WTC11 (cell line): ENCODE measurements at places on chromosomes 5 and 9.

GRCh38 chr9:2560180-2560579 is 61.4 kb upstream of the VLDLR start:
- no peak for DNase-seq

- DNase-seq: no peak
Measured at GRCh38 chr5:54764102-54765090, 221.0 kb downstream of the ESM1 start.

- DNase-seq: peak; percentile 51
Measured at GRCh38 chr9:31519011-31519410, 865.4 kb upstream of the ACO1 start.

- peak; percentile 78 for DNase-seq
Measured at GRCh38 chr5:141182248-141182647, at the start of gene PCDHB16. Gene PCDHB16 (plus strand): TSS chr5:141182387. CDS start chr5:141182560, 173 bp downstream.

GRCh38 chr5:125455041-125455440 is 708.6 kb upstream of the ZNF608 start:
- no peak for DNase-seq

- DNase-seq: no peak
Measured at GRCh38 chr9:11973011-11973410, 720.2 kb upstream of the TYRP1 start.

- DNase-seq: no peak
Measured at GRCh38 chr9:76022317-76022716, 131.8 kb downstream of the PCSK5 start.

DNA sequence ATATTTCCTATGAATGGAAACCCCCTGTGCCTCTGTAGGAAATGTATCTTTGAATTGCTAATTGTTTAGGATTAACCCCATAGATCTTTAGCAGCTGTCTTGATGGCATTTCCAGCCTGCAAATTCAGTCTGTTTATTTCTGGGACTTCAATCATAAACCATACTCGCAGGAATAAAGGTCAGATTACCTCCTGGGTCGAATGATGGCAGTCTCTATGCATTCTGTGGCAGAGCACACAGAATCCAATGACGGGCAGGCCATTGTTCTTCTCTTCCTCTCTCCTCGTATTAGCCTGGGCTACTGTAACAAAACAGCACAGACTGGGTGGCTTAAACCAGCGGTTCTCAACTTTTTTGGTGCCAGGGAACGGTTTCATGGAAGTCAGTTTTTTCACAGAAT is 199.9 kb downstream of the PCSK5 start:
- DNase-seq: no peak

DNA sequence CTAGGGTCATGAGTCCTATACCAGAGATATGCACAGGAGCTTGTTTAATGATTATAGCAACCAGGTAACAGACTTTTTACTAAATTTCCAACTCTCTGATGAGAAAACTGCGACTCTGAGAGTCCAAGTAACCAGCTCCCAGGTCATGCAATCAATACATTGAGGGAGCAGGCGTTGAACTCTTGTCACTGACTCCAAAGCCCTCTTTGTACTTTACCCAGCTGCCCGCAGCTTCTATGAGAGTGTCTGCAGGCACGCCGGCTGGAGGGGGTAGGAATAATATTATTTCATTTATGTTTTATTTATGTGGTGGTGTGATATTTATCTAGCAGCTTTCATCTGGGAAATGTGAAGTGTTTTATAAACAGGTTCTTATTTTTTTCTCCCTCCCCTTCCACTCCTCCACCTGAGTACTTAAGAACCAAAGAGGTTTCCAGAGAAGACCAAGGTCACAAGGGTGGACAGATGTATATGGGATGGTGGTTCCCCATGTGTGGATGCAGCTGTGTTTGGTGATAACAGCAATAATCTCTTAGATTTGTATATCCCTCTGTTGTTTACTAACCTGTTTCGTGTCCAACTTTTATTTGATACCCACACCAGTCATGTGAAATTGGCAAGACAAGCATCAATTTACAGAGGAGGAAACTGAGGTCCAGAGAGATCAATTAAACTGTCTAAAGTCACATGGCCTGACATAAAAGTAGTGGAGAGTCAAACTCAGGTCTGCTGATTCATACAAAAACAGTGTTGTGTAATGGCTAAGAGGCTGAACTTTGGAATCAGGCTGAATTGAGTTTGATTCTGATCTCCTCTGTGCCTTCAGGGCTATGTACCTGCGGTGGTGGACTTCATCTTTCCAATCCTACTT is 140.2 kb upstream of the TRIM32 start:
- no peak for DNase-seq

- DNase-seq: no peak
Measured at GRCh38 chr5:6631441-6631840, 1.4 kb downstream of the NSUN2 start.

DNA sequence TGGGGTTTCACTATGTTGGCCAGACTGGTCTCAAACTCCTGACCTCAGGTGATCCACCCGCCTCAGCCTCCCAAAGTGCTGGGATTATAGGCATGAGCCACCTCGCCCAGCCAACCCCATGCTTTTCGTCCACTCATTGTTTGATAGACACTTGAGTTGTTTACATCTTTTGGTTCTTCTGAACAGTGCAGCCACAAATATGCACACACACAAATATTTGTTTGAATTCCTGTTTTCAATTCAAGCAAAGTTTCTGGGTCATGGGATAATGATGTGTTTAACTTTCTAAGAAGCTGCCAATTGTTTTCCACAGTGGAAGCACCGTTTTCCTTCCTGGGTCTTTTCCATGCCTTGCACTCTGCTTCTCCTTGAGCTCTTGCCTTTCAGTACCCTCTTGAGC is 6.8 kb upstream of the PAEP start:
- no peak for DNase-seq

DNA sequence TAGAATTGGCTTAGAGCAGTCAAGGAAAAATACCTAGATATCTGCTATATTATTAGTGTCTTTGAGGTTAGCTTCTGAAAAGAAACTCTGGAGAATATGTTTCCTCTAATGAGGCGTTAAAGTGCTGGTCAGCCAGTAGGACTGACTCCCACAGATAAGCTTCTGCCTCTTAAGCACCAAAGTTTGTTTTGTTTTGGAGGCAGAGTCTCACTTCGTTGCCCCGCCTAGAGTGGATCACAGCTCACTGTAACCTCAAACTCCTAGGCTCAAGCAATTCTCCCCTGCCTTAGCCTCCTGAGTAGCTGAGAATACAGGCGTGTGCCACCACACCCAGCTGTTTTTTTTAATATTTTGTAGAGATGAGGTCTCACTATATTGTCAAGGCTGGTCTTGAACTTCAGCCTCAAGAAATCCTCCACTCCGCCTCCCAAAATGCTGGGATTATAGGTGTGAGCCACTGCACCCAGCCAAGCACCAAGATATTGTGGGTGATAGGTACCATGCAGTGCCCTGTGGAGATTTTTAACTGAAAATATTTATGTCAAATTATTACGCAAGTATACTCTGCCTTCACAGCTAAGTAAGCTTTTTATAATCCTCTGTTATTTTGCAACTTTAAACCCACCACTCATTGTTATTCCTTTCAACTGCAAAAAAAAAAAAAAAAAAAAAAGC is 24.7 kb upstream of the TMEM171 start:
- no peak for DNase-seq

DNA sequence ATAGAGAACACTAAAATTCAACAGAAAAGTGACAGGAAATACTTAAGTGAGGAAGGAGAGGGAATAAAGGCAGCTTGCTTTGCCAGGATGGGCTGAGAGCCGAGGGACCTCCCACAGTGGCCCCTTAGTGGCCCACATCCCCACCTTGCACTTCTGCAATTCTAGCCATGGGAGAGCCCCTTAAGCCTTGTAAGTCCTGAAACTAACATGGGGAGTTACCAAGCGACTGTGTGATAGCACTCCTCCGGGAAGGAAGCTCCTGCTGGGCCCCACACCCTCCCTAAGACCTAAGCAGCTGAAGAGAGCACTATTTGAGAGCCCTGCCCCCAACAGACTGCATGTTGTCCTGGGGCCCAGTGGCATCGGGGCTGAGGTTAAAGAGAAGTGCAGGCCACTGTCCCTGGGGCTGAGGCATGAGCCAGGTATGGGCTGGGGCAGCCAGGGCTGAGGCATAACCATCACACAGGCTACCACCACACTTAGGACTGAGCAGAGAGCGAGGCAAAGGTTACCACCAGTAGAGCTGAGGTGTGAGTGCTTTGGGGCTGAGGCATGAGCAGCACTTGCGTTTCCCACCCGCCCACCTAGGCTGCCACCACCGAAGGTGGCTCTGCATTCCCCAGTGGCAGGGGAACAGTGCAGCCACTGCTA is 301.8 kb upstream of the TRPC7 start:
- no peak for DNase-seq

DNA sequence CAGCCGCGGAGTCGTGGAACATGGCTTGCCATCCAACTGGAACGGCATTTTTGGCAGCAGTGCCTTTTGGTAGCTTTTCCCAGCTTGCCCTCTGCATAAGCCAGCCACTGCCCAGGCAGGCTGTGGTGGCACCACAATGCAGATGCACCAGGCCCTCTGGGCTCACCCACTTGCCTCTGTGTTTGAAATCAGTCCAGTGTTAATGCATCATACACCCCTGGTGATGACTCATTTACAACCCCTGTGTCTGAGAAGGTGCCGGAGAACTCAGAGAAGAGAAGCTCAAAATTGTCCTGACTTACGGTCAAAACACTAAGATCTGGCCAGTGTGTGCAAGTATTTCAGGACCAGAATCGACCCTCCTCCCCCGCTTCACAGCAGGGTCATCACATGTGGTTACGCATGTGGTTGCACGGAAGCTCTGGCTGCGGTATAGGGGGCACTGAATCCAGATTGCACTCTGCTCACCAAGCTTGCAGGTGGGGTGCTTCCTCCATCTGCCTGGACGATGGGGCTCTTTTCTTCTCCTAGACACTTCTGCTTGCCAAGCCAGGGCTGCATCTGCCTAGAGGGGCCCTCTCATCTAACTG is 66.5 kb upstream of the SMIM15 start:
- DNase-seq: no peak

GRCh38 chr9:38434853-38435252 is 10.6 kb upstream of the IGFBPL1 start:
- no peak for DNase-seq

DNA sequence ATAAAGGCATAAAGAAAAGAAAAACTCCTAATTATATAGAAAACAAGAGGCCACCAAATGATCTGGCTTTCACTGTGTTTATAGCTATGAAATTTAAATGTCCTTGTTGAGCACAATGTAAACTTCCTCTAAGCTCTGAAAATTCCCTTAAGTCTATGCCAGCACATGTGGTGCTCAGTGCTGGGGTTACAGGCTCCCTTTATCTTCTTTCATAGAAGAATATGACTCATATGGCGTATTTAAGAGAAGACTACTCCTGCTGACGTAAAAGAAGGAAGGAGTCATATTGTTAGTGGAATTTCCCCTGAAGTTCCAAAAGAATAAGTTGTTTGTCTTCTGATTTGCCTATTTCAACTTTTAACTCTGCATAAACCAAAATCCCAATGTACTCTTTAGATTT is 30.4 kb downstream of the RNF145 start:
- no peak for DNase-seq

DNA sequence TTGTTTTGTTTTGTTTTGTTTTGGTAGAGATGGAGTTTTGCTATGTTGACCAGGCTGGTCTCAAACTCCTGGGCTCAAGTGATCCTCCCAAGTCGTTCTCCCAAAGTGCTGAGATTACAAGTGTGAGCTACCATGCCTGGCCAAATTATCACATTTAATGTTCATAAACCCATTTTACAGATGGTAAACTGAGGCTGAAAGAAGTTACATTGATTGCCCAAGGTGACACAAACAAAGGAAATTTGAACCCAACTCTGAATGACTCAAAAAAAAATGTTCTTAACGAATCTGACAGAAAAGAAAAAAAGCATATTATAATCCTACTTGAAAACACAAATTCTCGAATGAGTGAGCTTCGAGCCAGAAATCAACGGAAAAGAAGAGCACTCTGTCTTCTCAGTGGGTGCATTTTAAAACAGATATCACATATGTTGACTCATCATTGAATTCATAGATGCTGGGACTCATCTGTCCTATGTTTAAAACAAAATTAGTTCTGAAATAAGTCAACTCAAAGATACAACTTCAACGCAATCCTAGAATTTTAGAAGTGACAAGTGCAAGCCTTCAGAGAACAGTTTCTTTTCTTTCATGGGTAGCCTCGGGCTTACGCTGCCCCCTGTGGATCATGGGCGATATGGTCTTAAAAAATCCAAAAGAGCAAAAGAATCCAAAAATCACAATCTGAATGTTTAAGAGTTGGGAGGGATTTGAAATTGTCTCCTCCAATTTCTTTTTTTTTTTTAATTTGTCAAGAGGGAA is 28.4 kb downstream of the TIMD4 start:
- peak; percentile 50 for DNase-seq

DNA sequence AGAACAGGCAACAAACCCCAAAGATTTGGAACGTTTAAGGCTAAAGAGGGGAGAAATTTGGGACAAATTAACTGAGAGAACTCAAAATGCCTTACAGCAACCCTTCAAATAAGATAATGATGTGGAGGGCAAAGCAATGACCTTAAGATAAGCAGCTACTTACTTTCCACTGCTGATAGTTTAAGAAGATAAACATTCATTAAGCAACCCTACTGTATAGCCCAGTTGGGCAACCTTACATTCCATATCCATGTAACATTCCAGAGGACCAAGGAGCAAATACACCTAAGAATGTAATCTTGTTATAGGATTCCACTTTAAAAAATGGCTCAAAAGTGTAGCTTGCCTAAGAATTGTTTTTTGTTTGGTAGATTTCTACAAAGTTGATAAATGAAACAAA is 14.8 kb downstream of the ETF1 start:
- no peak for DNase-seq

DNA sequence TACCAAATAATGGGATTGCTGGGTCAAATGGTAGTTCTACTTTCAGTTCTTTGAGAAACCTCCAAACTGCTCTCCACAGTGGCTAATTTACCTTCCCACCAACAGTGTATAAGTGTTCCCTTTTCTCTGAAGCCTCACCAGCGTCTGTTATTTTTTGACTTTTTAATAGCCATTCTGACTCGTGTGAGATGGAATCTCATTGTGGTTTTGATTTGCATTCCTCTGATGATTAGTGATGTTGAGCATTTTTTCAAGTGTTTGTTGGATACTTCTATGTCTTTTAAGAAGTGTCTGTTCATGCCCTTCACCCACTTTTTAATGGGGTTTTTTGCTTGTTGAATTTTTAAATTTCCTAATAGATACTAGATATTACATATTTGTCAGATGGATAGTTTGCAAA is 28.4 kb upstream of the SUSD1 start:
- DNase-seq: no peak

GRCh38 chr9:114962809-114963208 is 32.4 kb upstream of the TNFSF8 start:
- no peak for DNase-seq

- no peak for DNase-seq
Measured at GRCh38 chr5:78472469-78473106, 112.2 kb downstream of the SCAMP1 start.

GRCh38 chr5:3593771-3594509 is 1.7 kb upstream of the IRX1 start:
- peak; percentile 23 for DNase-seq

GRCh38 chr5:142725231-142726187 is 39.6 kb upstream of the FGF1 start:
- no peak for DNase-seq
